Panc1 (cell line): ENCODE measurements at places on chromosomes 7 and 10.

DNA sequence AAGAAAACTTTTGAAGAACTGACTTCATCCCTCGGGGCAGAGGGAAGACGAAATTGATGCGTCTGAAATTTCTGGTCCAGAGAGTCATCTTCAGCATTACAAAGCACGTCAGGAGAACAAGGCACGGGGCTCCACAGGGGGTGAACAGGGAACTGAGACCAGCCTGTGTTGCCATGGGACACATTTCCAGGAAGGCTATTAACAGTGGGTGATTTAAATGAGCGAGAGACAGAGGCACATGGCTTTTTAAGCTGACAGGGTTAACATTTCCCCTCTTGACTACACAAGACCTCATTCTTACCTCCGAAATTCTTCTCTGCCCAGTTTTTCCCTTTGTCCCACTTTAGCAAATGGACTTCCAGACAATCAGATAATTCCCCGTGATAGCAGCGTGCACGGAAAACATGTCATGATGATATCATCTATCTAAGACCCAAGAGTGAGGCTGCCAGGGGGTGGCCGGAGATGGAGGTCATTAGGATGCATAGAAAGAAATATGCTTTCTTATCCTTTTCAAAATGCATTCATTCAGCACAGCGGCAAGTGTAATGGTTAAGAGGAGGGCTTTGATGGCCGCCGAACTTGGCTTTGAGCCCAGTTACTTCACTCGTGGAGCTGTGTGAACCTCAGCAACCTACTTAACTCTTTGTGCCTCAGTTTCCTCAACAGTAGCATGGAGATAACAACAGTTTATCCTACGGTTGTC is 248.0 kb downstream of the PRPF18 start:
- DNase-seq: no peak

- DNase-seq: no peak
Observed at GRCh38 chr7:122919643-122920181, 33.5 kb upstream of the CADPS2 start.

DNA sequence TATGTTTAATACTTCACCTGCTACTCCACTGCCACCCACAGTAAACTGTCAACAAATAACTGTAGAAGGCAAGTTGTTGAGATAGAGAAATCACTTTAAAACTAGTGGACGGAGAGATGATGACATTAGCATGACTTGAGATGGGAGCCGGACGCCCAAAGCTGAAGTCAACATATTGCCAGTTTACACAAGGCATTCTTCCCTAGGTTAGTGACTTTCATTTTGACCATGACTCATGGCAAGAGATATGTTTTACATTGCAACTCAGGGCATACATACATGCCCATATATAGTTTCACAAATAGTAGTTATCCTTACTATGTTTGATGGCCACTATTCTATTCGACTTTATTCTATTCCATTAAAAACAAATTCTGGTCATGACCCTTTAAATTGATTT is 296.6 kb downstream of the PLXNA4 start:
- DNase-seq: no peak

DNA sequence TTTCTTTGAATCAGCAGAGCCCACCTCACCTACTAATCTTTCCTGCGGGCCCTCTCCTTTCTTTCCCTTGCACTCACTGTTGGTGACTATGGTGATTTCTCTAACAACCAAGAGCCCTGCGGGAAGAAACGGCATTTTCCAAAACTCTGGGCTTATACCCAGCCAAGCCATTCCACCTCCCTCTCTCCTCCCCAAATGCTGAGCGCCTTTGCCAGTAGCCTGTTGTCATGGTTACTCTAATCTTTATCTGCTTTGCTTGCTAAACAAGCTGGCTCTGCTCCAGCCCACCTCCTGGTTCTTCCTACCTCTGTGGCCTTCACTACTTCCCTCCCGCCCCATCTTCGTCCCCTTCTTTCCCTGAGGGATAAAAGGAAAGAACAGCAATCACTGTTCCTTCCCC is 86.7 kb downstream of the DGKI start:
- no peak for DNase-seq

DNA sequence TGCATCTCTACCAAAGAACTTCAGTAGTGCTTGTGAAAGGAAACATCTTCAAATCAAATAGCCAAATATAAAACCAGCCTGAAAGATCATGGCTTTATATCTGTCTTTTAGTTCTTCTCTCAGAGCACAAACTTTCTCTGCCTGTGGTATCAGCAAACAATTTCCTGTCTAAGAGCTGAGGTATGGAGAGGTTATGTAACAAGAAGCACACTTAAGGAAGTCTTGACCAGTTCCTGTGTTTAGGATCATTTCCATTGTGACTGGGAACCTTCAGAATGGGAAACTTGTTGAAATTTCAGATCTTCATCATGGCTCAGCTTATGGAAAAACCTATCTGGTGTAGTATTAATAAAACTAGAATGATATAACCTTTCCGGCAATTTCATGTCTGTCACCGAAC is 148.8 kb downstream of the MBL2 start:
- DNase-seq: no peak

GRCh38 chr7:77351539-77352004 is 64.6 kb downstream of the GSAP start:
- DNase-seq: no peak

- DNase-seq: no peak
Observed at GRCh38 chr10:50314169-50315071, 63.1 kb upstream of the ASAH2 start.

GRCh38 chr10:72335394-72336258 is 19.1 kb downstream of the DNAJB12 start:
- no peak for DNase-seq

- DNase-seq: no peak
Observed at GRCh38 chr10:7056216-7056615, 354.6 kb downstream of the SFMBT2 start.

GRCh38 chr7:79093421-79093820 is 360.0 kb downstream of the MAGI2 start:
- no peak for DNase-seq

DNA sequence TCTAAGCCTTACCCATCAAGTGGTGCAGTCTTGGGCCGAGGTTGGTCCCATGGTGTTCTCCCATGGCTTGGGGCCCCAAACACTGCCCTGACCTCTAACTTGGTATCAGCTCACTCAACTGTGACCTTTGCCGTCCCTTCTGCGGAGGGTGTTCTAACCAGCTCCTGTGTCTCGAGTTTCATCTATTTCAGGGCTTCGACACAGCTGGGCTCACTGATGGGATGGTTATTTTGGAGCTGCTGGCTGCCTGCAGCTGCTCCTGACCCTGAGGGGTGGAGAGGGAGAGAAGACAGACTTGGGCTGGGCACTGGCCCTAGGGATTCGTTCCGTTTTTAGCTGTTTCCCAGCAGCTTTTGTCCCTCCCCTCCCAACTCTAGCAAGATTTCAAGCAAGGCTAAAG is 86.9 kb downstream of the NEURL1 start:
- no peak for DNase-seq

GRCh38 chr10:123429706-123430221 is 236.4 kb upstream of the GPR26 start:
- no peak for DNase-seq

GRCh38 chr10:25952857-25953256 is 18.8 kb downstream of the MYO3A start:
- DNase-seq: no peak

DNA sequence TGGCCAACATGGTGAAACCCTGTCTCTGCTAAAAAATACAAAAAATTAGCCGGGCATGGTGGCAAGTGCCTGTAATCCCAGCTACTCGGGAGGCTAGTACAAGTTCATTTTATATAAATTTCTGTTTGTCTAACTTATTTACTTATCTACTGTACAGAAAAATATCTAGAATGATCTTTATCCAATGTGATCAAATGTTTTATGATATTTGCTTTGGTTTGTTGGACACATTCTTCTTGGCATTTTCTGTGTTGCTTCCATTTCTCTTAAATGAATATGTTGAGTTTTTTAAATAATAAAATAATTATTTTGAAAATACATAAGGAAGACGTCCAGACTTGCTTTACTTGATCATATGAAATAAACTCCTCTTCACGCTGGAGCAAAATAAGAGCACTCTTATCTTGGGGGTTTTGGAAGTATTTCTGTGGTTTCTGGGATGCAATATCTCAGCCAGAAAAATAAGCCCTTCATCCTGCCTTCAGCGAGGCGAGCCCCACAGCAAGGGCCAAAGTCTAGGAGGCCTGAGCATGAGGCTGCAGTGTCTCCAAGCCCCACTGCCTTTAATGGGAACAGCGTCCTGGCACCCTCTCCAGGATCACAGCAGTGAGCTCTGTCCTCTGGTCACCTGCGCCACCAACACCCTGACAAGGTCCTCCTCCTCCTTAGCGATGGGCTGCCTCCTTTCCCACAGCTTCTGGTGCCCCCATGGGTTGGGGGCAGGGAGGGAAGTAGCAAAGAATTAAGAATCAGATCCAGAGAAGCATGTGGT is 480.2 kb downstream of the KCNMA1 start:
- DNase-seq: no peak

- no peak for DNase-seq
Observed at GRCh38 chr10:121521794-121522556, 76.3 kb downstream of the FGFR2 start.

GRCh38 chr10:93488956-93489528 is 6.9 kb upstream of the MYOF start:
- no peak for DNase-seq

- DNase-seq: no peak
Observed at GRCh38 chr10:28939281-28940157, 262.2 kb downstream of the BAMBI start.

DNA sequence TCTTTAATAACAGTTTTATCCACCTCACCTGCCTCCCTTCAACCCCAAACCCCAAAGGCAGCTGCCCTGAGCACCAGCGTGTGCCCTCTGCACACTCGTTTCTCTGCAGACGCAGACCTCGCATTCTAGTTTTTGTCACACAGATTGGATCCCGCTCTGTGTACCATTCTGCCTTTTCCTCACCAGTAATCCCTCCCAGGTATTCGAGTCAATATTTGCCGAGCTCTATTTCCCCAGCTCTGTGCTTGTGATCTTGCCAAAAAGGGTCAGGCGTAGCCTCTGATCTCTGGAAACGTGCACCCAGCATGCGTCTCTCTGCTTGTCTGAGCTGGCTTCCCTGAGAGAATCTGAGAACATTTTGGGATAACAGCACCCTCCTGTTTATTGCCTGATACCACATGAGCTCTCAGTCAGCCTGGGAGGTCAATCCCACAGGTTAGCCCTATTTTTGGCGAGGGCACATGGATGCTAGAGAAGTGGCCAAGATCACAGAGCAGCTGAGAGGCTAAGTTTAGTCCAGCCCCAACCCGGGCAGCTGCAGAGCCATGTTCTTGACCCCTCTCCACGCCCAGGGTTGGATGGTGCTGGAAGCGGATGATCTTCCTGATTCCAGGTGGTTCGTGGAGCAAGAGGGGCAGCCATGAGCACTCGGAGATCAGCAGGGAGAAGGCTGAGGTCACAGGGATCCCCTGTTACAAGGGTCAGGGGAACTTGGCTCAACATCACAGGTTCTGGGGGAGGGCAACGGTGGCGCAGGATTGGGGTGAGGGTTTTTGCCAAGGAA is 29.1 kb downstream of the FOXL3 start:
- DNase-seq: no peak

DNA sequence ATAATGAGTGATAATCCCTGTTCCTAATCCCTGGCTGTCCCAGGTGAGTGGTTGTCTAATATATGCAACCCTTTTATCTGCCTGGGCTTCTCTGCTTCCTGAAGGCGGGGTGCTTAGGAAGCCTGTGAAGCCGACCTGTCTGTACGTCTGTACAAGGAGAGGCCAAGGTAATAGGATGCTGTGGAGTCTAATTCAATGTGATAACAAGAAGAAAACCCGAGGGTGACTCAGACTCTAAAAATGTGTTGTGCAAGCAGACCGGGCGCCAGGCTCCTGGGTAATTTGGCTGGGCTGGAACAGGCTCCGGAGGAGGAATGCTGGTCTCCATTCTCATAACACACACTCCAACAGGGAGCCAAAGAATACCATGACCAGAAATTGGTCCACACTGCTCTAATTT is 43.6 kb downstream of the THNSL1 start:
- DNase-seq: no peak

GRCh38 chr7:2283074-2283473 is 31.2 kb downstream of the SNX8 start:
- no peak for DNase-seq
